ENCODE measurements at places on chromosomes 7 and 10. TPM values are rescaled to one million over a fixed set of nuclear protein-coding genes. Genes with fewer than 3 reads are reported as not detected.

DNA sequence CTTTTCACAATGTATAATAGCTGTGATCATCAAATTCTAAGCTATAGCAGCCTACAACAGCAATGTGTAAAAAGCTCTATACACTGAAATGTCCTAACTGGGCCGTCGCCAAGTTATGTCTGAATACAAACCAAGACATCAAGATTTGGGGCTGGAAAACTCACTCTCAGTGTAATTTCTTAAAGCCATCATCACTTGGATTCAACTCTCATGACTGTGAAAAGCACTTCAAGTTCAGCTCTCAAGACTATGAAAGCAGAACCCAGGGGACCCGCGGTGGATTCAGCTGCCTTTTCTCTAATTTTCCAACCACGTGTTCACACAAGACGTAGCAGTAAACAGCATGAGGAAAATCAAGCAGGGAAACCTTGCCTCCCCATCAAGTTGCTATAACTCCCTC lies 15.8 kb upstream of the ZNRF2 start:
- no peaks in the 10 kb centered on the region for H3K4me1 ChIP-seq
- DNase-seq: no peak
- no peaks in the 10 kb centered on the region for H3K36me3 ChIP-seq

- no peaks in the 10 kb centered on the region for H3K4me1 ChIP-seq
- H3K36me3 ChIP-seq: no peaks in the 10 kb centered on the region
- no peak for DNase-seq
These were observed 113.9 kb upstream of the PRR15 start for GRCh38 chr7:29449569-29450260.

DNA sequence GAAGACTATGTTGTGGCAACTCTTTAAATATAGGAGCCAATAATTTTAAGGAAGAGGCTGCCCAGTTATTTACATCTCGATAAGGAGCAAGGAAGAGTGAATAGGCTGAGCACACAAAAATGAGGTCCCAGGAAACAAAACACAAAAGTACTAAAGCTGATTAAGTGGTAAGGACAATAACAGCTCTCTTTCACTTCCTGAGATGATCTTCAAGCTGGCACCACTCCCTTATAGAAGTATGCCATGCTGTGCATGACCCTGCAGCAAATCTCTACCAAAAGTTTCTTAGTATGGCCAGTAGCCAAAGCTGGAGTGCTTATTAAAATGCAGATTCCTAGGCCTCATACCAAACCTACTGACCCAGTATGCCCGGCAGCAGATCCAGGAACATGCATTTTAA lies 39.7 kb downstream of the CADPS2 start:
- H3K4me3 ChIP-seq: no peak overlapping the region
- no peak for DNase-seq

DNA sequence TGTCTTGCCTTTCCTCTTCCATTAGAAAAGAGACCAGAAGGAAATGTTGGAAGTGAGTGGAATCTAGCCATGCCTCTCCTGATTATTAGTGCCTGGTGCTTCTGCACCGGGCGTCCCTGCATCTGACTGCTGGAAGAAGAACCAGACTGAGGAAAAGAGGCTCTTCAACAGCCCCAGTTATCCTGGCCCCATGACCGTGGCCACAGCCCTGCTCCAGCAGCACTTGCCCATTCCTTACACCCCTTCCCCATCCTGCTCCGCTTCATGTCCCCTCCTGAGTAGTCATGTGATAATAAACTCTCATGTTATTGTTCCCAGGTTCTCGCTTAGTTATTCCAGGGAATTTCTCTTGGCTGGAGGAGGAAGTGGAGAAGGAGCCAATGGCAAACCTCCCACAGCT lies 4.2 kb downstream of the TMEM176A start:
- H3K4me3 ChIP-seq: no peak overlapping the region
- H3K27ac ChIP-seq: no peak overlapping the region
- DNase-seq: no peak
- H3K4me1 ChIP-seq: peaks cover 3% of the 10 kb centered on the region
- no peaks in the 10 kb centered on the region for H3K36me3 ChIP-seq
- peaks cover 63% of the 10 kb centered on the region for H3K27me3 ChIP-seq

DNA sequence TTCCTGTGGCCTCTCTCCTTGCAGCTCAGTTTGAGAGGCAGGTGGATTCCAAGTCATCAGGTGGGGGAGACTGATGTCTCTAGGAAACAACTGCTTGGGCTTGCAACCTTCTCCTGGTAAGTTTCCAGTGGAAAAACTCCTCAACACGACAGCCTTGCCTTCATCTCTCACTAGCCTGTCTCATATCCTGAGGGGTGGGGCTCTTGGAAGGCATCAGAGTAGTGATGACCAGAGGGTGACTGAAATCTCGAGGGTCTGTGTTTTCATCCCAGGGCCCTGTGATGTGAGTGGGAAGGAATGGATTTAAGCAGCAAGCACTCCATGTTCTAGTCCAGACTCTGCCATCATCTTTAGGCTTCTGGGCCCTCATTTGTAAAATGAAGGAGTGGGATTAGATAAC lies 107.0 kb downstream of the NRP1 start:
- H3K27me3 ChIP-seq: peaks cover 27% of the 10 kb centered on the region
- no peaks in the 10 kb centered on the region for H3K4me1 ChIP-seq

- peaks cover 9% of the 10 kb centered on the region for H3K27me3 ChIP-seq
- H3K27ac ChIP-seq: no peak overlapping the region
- H3K4me3 ChIP-seq: no peak overlapping the region
These were observed 53.0 kb upstream of the HABP2 start for GRCh38 chr10:113499806-113500205.

DNA sequence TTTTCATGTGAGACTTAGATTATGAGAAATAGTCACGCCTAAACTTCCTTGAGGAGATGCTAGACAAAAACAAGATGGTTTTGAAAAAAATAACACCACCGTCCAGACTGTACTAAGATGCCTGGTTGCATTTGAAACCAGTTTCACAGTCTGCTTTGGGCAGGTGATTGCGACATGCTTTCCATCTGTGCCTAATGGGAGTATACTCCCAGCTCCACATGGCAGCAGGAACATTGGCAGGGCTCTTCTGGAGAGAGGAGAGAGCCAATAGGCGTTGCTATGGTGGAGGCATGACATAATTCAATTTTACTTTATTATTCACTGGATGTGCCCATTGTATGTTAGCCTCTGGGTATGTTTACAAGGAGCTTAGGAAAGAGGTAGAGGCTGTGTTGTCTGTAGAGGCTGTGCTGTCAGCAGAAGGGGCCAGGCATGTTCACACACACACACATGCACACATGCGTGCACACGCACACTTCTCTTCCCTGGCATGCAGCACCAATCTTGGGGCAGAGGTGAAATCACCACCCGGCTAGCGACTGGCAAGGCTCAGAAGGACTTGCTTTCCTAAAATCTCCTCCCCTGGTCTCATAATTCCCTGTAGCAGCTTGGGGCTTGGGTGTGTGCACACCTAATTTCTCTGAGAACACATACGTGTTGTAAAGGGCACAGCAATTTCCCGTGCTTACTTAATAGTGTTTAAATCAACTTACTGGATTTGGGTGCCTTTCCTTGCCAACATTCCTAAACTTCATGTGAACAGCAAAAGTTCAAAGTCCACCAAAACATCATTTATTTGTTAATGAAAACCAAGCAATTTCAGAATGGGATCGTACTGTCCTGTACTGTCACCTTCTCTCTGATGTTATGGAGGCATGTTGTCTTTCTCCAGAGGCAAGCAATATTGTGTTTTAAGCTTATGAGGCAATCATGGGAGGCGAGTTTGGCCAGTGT lies 162.1 kb downstream of the TCF7L2 start:
- H3K27me3 ChIP-seq: peaks cover 25% of the 10 kb centered on the region
- no peaks in the 10 kb centered on the region for H3K36me3 ChIP-seq
- H3K27ac ChIP-seq: no peak overlapping the region
- H3K4me1 ChIP-seq: no peaks in the 10 kb centered on the region
- no peak overlapping the region for H3K4me3 ChIP-seq

- H3K4me1 ChIP-seq: no peaks in the 10 kb centered on the region
- H3K27me3 ChIP-seq: no peaks in the 10 kb centered on the region
- DNase-seq: no peak
These were observed 196.7 kb downstream of the MTERF1 start for GRCh38 chr7:91683823-91684222.

DNA sequence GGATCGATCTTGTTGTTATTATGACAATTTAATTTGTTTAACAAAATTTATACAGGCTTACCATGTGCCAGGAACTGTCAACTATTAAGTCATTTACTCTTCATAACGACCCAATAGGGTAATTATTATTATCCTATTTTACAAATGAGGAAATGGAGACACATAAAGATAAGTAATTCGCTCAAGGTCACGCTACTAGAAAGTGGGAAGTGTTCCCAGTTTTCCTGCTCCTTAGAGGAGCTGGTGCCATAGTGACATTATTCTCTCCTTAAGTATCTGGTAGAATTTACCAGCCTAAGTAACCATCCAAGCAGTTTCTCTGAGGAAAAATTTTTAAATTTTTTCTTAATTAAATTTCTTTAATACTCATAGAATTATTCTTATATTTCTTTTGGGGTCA lies 360.9 kb upstream of the RNF32 start:
- H3K4me3 ChIP-seq: no peak overlapping the region
- H3K27me3 ChIP-seq: no peaks in the 10 kb centered on the region
- no peaks in the 10 kb centered on the region for H3K36me3 ChIP-seq
- no peak for DNase-seq
- no peaks in the 10 kb centered on the region for H3K4me1 ChIP-seq

GRCh38 chr7:142391191-142391992 lies 133.5 kb upstream of the PRSS58 start:
- no peaks in the 10 kb centered on the region for H3K36me3 ChIP-seq
- peak overlapping the region; percentile 52 for H3K27ac ChIP-seq
- peak; percentile 58 for DNase-seq

GRCh38 chr10:69715899-69716606 lies 85.7 kb upstream of the COL13A1 start:
- no peaks in the 10 kb centered on the region for H3K36me3 ChIP-seq
- no peak overlapping the region for H3K27ac ChIP-seq
- no peaks in the 10 kb centered on the region for H3K4me1 ChIP-seq
- no peak overlapping the region for H3K4me3 ChIP-seq
- DNase-seq: no peak

- peaks cover 11% of the 10 kb centered on the region for H3K4me1 ChIP-seq
- H3K27ac ChIP-seq: no peak overlapping the region
- no peak overlapping the region for H3K4me3 ChIP-seq
- no peak for DNase-seq
These were observed 4.4 kb upstream of the ST7 start for GRCh38 chr7:116948934-116949333.

GRCh38 chr7:70229242-70229641 lies 631.0 kb downstream of the AUTS2 start:
- H3K27me3 ChIP-seq: no peaks in the 10 kb centered on the region
- no peak overlapping the region for H3K4me3 ChIP-seq
- H3K36me3 ChIP-seq: no peaks in the 10 kb centered on the region
- H3K4me1 ChIP-seq: no peaks in the 10 kb centered on the region

DNA sequence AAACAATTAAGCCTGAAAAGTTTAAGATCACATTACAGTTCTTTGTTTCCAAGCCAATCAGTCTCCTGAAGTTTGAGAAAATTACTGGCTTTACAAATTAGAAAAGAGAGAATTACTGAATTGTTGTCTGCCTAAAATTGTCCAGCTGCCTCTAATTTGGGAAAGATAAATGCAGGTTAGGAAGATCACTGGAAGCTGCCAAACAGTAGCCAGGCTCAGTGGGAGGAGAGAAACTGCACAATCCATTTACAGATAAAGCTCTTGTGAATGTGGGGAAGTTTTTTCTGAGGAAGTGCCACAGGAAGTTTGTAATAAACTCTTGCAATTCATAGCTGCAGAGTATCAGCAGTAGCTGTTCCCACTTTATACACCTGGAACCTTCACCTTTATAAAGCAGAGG lies 100.7 kb downstream of the IQUB start:
- no peaks in the 10 kb centered on the region for H3K36me3 ChIP-seq
- no peaks in the 10 kb centered on the region for H3K4me1 ChIP-seq
- H3K4me3 ChIP-seq: no peak overlapping the region
- no peak for DNase-seq
- no peaks in the 10 kb centered on the region for H3K27me3 ChIP-seq

GRCh38 chr10:70772627-70773026 lies 12.6 kb downstream of the TBATA start:
- peaks cover 4% of the 10 kb centered on the region for H3K27me3 ChIP-seq
- no peaks in the 10 kb centered on the region for H3K36me3 ChIP-seq

DNA sequence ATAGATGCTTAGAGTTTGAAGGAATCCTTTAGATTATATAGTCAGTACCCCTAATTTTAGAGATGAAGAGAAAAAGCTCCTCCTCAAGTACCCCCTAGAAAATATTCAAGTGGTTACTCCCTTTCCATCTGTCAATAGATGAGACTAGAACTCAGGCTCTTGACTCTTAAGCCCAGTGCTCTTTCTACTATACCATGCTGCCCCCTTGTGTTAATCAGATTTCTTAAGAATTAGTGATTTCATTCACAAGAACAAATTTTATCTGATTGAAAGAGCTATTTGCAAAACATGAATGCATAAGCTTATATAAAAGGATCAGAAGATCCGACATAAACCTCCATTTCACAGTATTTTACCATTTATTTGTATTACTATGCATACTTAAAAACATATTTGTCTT lies 179.3 kb downstream of the TFEC start:
- no peak for DNase-seq
- no peaks in the 10 kb centered on the region for H3K4me1 ChIP-seq
- no peak overlapping the region for H3K27ac ChIP-seq
- no peaks in the 10 kb centered on the region for H3K36me3 ChIP-seq
- peaks cover 6% of the 10 kb centered on the region for H3K27me3 ChIP-seq

GRCh38 chr7:122143376-122143750 lies 686 bp downstream of the AASS start:
- H3K36me3 ChIP-seq: no peaks in the 10 kb centered on the region
- H3K4me1 ChIP-seq: peaks cover 20% of the 10 kb centered on the region
- H3K27ac ChIP-seq: no peak overlapping the region
- no peak for DNase-seq
- peaks cover 29% of the 10 kb centered on the region for H3K27me3 ChIP-seq

DNA sequence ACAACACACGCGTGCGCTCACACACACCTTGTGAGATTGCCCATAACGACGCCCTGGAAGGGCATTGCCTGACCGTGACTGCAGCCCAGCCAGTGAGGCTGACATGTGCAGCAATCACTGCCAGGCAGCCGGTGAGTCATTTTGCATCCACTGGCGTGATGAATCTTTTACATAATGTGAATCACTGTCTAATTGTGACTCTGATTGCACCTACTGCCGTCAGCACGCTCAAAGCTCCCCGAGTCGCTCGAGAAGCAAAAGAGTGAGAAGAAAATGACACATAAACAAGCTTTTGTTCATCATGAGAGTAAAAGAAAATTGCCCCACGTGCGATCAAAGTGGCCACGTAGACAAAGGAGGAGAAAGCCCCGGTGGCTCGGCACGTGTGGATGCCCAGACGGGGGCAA lies 117.4 kb upstream of the PFKP start:
- DNase-seq: peak; percentile 53
- H3K4me1 ChIP-seq: peaks cover 23% of the 10 kb centered on the region
- H3K27ac ChIP-seq: no peak overlapping the region
- peaks cover 48% of the 10 kb centered on the region for H3K27me3 ChIP-seq
- no peak overlapping the region for H3K4me3 ChIP-seq

- no peaks in the 10 kb centered on the region for H3K36me3 ChIP-seq
- H3K27me3 ChIP-seq: no peaks in the 10 kb centered on the region
- no peak for DNase-seq
- no peak overlapping the region for H3K4me3 ChIP-seq
These were observed 768 bp upstream of the CPA1 start for GRCh38 chr7:130379532-130379920.

Gene NPC1L1
- total RNA-seq: not detected

Gene RPS24
- 1,320 TPM for total RNA-seq

Gene ITPRID1
- not detected for total RNA-seq

Gene CHRM2
- total RNA-seq: not detected

Gene UCMA
- not detected for total RNA-seq

Gene PRR15
- not detected for total RNA-seq

Gene GSTO1
- 128 TPM for total RNA-seq

Gene TFPI2
- 0.30 TPM for total RNA-seq

Gene FGFR2
- 0.09 TPM for total RNA-seq

Gene ZNF365
- total RNA-seq: not detected

Gene PTPN12
- 20.8 TPM for total RNA-seq

Gene WDR91
- 25.9 TPM for total RNA-seq
